GM23248 (cell line): ENCODE measurements at places on chromosomes 2 and 18.

DNA sequence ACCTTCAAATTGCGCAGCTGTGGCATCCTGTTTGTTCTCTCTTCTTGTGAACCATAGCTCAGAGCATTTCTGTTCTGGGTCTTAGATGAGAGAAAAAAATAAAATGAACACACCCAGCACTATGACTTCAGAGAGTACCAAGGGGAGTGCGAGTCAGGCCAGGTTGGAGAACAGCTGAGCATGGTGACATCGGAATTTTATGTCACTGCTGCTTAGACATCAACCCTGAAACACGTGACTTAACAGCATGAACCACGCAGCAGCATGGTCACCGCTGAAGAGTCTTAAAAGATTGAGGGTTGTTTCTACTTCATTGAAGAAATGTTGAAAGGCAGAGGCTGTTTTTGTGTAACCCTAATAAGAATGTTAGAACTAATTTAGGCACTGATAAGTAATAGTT is 288.8 kb upstream of the SOX11 start:
- DNase-seq, result no peak

DNA sequence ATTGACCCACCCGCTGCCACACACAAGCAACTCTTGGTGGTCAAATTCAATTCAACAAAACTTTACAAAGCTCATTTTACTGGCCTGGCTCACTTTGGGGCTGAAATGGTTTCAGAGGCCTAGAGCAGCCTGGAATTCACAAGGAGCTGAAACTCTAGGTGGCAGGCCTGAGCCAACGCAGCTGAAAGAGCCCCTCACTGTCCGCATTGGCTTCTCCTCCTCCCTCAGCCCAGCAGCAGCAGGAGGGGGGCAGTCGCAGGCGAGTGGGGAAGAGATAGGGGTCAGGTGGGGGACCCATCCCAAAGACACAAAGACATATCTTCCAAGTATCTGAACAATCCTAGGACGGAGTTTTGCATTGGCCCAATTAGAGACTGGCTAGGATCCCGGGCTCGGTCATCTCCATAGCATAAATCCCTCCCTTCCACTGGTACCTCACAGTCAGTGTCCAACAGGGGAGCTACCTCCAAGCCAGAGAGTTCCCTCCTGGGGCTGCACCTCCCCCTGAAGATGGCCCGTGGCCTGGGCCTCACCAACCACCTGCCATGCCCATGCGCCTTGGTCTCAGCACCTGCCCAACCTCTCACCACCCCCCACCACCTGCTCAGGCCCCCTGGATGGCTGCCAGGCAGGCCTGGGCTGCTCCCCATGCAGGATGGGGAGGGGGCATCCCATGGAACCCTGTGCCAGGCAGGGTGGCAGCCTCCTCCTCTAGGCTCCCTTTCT is 113.4 kb downstream of the ZBTB7C start:
- DNase-seq, result peak; percentile 13

DNA sequence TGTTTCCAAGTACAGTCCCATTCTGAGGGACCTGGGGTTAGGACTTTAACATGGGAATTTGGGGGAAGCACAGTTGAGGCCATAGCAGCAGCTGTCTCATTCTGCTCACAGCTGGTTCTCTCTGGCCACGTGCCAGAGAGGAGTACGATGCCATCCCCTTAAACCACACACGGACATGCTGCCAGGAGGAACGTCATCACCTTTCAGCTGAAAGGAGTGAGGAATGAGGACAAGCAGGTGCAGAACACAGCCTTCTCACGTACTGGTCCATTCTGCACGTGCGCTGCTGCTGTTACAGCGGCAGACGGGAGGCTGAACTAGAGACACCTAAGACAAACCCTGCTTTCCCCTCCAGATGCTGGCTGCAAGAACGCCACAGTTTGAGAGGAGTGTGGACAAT is 33.5 kb downstream of the ODC1 start:
- no peak for DNase-seq

DNA sequence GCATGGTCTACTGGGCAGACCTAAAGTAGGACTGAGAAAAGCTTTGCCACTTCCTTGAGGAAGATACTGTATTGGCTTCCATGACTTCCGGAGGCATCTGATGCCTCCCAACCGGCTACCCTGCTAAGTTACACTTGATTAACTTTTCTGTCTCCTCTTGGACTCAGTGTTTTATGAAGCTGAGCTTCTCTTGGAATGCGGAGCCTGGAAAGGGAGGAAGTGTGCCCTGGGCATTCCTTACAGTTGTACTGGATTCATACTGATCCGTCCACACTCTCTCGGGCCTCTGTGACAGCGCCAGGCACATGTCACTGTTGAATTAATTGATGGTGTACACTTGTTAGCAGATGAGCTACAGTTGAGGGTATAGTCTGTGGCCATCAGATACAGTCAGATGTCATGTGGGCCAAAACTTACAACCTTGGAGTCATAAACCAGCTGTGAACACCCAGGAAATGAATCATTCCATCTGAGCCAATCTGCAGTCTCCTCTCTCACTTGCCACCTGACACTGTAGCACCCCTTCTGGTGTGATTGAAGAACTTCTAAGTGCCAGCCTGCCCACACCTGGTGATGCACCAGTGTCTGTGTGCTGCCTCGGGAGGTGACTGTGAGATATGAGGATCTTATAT is 122.5 kb downstream of the FHOD3 start:
- DNase-seq, result peak; percentile 45

DNA sequence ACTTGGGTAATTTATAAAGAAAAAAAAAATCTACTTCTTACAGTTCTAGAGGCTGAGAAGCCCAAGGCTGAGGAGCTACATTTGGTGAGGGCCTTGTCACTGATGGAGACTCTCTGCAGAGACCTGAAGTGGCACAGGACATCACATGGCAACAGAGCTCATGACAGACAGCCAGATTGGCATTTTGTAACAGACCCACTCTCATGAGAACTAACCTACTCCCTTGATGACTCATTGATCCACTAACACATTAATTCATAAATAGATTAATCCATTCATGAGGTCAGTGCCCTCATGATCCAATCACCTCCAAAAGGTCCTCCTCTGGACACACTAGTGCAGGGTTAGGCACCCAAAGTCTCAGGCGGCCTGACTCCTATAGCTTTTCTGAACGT is 318.4 kb downstream of the GULP1 start:
- DNase-seq, result peak; percentile 26

DNA sequence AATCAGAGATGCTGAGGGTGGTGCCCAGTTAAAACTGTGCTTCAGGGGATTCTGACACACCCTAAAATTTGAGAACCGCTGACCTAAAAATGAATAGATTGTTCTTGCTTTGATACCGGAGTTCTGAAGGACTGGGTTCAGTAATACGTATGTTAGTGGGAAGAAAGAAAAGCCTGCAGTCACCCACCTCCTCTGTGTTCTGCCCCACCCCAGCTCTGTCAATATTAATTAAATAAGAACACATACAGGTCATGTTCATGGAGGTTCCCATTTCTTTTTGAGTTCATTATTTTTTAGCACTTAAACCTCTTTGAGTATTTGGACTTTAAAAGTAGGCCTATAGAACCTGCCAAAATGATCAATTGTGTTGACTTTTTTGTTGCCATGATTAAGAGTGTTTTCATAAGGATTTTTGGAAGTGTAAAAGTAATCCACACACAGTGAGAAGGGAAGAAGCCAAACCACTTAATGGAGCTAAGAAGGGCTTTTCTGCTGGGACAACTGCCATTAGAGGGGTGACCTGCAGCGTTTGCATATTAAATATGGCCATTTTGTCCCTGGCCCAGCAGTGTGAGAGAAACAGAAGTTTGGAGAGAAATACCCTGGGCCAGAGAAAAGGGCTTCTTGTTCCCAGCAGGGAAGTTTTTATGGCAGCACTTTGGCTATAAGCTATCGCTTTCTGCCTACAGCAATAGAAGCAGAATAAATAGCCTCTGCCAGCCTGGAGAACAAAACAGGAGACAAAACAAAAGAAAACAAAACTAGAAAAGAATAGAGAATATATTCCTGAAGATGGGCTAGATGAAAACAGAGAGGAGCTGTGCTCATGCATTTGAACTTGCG is 80.7 kb upstream of the RNF152 start:
- DNase-seq, result no peak

GRCh38 chr2:124485659-124486058 is 460.6 kb downstream of the CNTNAP5 start:
- no peak for DNase-seq

GRCh38 chr18:54867131-54867530 is 38.9 kb downstream of the RAB27B start:
- no peak for DNase-seq

- no peak for DNase-seq
Observed at GRCh38 chr18:78080081-78080480, 830.4 kb downstream of the GALR1 start.

DNA sequence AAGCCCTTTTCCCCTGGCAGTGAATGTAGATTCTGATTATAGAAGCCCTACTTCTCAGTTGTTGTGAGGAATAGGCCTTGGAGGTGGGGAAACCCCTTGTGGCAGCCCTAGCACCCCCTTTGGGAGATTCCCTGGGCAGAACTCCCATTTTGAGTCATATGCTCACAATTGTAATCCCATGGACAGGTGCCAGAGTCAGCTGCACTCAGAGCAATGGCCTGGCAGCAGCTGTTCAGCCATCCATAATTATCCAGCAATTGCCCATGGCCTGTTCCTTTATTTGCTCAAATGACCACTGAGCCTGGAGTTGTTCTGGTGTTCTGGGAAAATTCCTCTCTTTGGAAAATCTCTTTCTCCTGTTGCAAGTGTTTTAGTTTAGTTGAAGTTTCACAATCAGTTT is 71.7 kb downstream of the PTRHD1 start:
- DNase-seq, result peak; percentile 87

DNA sequence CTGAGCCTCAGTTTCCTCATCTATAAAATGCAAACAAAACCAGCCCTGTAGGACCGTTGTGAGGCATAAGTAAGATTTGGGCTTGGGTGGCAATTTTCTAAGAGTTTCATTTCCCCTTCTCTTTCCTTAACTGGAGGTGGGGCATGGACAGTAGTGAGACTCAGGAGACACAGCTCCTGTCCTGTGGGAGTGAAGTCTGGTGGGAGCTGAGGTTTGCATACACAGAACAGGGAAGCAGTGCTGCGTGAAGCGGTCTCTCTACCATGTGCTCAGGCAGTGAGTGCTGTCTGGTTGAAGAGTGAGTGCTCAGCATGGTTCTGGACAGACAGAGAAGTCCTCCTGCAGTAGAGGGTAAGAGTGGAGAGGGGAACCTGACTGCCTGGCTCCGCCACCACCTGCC is 62.3 kb upstream of the MCFD2 start:
- no peak for DNase-seq
